Activated naive CD4-positive, alpha-beta T cell treated with Interleukin-2 at 50 U/mL for 16 hours (primary cell): ENCODE measurements at places on chromosomes 2 and 18.
A peak's percentile ranks its signal among the peaks of the same experiment; 100 is the strongest.

DNA sequence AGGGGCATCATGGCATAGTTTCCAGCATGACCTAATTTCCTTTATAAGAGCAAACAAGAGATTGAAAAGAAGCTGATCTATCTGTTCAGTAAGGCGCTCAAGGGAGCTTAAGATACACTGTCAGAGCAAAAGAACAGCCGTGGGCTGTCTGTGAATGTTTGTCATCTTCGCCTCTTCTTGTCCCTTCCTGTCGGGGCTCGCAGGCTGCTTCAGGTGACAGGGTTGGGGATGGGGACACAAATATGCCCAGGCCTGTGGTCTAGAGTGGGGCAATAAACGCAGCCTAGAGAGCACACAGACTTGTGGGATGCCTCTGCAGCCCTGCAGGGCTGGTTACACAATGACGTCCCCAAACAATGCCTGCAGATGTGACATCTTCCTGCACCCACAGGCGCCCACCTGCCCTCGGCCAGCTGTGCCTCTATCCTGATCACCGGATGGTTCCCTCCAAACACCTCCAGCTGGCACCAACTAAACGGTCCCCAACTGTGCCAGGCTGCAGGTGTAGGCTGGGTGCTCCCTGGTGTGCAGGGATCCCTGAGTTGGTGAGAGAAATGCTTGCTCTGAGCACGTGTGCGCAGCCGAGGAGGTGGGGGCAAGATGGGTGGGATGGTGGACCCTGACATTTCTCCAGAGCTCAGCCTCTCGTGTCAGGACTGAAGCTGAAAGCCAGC, 72.8 kb downstream of the EDAR start:
- no peak for DNase-seq

GRCh38 chr2:236863729-236864126, 222.0 kb upstream of the COPS8 start:
- no peak for DNase-seq

- no peak for DNase-seq
Measured at GRCh38 chr2:64263315-64263714, 119.1 kb upstream of the PELI1 start.

- DNase-seq: no peak
Measured at GRCh38 chr2:10626837-10627236, 62.9 kb downstream of the NOL10 start.

DNA sequence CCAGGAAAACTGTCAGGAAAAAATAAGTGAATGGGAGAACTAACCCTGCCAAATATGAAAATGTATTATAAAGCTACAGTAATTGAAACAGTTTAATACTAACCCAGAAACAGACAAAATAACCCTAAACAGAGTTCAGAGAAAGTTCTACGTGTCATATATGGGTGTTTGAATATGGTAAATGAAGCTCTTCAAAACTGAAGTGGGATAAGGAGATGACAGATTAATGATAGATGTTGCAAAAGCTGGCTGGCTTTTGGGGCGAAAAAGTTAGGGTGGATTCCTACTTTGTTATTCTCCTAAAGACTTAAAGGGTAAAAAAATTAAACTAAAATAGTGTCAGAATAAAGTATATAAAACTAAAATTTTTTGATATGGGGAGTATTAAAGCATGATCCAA, 101.8 kb upstream of the ARL5A start:
- DNase-seq: no peak

GRCh38 chr2:32627441-32627813, 423 bp upstream of the TTC27 start:
- peak; percentile 37 for DNase-seq

DNA sequence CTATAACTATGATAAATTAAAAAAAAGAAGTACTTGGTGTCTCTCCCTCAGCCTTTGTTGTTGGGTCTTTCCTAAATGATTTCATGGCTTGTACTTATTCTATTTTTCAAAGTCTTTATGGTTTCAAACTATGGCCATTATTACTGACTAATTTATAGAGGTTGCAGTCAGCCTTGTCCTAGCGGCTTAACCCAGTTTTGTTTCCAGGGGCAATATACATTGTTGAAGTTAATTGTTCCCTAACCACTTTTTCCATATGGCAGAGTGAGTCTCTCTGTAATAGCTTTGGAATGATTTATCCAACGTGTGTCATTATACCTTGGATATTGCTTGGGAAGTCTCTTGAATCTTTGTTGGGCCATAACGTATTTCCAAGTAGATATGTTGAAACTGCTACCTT, 408.8 kb downstream of the HRH4 start:
- DNase-seq: no peak

- DNase-seq: no peak
Measured at GRCh38 chr2:3143602-3144001, 234.0 kb downstream of the EIPR1 start.

GRCh38 chr2:120227111-120227991, 4.2 kb upstream of the TMEM185B start:
- DNase-seq: peak; percentile 19

DNA sequence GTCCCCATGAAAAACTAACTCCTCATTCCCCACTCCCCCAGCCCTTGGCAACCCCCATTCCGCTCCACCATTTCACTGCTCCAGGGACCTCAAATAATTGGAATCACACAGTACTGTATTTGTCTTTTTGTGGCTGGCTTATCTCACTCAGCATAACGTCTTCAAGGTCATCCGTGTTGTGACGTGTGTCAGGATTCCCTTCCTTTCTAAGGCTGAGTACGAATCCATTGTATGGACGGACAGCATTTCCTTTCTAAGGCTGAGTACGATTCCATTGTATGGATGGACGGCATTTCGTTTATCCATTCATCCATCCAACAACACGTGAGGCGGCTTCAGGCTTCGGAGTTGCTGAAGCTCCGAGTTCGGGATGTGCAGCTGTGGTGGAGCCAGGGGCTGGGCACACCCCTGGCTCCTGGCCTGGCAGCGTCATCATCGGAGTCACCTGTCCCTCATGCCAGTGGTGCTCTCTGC, 1.2 kb upstream of the ASB1 start:
- no peak for DNase-seq

DNA sequence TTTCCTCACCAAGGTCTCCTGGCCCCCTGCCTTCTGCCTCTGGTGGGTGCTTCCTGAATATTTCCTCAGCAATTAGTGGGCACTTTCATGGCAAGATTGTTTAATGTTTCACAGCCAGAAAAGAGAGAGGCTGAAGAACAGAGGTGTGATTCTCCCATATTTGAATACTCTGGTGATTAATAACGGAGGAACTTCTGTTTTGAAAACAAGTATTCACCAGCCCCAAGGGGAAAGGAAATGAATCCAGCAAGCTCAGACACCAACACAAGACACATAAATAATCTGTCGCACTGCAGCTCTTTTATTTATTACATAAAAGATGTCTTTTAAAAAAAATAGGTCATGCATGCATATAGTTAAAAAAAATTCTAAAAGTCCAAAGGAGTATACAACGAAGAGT, 57.7 kb downstream of the MRPL35 start:
- no peak for DNase-seq

- no peak for DNase-seq
Measured at GRCh38 chr2:101696272-101697123, 1.0 kb upstream of the MAP4K4 start.

- DNase-seq: no peak
Measured at GRCh38 chr2:150846691-150847090, 359.2 kb upstream of the RND3 start.

DNA sequence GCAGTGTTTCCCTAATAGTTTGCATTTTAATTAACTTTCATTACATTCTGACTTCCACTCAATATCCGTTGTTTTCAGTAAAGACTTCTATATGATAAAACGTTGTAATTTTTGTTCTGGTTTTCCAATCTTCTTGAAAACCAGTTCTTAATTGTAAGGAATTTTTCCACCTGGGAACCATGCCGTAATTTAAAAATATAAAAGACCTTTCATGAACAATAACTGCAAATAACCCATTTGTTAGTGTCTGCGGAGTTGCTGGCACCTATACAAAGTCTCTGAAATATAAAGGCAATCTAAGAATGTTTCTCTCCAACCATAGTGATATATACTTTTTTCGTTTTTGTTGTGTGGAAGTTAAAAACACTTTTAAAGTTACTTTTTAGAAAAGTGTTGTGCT, 7.7 kb upstream of the SATB2 start:
- no peak for DNase-seq

- no peak for DNase-seq
Measured at GRCh38 chr2:22694856-22695255, 690.1 kb upstream of the KLHL29 start.

DNA sequence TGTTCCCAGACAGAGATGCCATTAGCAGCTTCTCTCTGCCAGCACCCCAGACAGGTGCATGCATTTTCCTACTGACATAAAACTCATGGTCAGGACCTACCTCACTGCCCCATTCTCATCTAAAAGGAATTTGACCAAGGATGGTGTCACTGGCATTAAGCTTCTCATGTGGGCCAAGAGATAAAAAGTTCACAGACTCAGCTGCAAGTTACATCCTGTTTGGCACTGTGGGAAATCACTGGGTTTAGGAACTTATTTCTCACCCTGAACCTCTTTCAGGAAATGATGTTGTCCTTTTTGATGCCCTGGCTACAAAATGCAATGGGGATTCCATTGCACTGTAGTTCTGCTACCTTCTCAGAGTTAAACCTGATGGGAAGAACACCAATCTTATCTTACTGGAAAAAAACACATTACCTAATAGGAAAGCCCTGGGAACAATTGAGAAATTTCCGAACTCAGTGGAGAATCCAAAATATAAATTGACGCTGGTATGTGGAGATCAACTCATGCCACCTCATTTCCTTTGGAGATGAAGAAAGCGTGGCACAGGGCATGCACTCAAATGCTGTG, 252.1 kb upstream of the COPS8 start:
- no peak for DNase-seq

- DNase-seq: peak; percentile 36
Measured at GRCh38 chr2:55311444-55311870, 42.4 kb upstream of the MTIF2 start.

DNA sequence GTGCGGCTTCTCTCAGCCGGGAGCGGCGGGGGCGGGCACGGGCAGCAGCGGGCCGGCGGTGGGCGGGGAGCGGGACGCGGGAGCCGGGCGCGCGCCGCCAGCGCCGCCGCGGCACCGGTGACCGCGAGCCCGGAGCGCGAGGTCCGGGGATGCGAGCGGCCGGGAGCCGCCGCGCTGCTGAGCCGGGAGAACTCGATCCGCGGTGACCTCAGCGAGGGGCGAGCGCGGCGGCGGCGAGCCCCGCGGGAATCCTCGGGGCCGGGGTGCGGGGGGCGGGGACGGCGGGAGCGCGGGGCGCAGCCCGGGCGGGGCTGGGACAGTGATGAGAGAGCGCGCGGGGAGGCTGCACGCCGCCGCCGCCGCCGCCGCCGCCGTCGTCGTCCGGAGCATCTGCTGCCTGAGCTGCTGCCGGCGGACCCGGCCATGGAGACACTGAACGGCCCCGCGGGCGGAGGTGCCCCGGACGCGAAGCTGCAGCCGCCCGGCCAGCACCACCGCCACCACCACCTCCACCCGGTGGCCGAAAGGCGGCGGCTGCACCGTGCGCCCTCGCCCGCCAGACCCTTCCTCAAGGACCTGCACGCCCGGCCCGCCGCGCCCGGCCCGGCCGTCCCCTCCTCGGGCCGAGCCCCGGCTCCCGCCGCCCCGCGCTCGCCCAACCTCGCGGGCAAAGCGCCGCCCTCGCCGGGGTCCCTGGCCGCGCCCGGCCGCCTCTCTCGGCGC, at the start of gene MTCL1:
TSS of gene MTCL1 (plus strand) at position 319 of the 723 bp plus-strand sequence. CDS start at position 424, 105 bp downstream.
- DNase-seq: peak; percentile 27

DNA sequence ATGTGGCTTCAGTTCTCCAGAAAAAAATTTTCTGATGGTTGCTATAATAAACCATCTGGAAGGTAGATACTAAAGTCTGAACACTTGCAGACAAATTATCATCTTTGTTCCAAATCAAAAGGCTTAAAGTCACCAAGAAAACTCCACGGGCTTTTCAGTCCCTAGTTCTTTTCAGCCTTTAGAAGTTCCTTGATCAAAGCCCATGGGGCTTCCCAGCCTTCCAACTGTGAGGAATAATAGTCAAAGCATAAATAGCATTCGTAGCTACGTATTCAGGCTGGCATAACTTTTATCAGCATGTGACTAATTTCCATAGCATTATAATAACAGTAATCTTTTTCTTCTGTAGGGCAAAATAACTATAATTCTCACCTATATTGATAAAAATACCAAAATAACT, 13.9 kb downstream of the SCG2 start:
- DNase-seq: no peak

DNA sequence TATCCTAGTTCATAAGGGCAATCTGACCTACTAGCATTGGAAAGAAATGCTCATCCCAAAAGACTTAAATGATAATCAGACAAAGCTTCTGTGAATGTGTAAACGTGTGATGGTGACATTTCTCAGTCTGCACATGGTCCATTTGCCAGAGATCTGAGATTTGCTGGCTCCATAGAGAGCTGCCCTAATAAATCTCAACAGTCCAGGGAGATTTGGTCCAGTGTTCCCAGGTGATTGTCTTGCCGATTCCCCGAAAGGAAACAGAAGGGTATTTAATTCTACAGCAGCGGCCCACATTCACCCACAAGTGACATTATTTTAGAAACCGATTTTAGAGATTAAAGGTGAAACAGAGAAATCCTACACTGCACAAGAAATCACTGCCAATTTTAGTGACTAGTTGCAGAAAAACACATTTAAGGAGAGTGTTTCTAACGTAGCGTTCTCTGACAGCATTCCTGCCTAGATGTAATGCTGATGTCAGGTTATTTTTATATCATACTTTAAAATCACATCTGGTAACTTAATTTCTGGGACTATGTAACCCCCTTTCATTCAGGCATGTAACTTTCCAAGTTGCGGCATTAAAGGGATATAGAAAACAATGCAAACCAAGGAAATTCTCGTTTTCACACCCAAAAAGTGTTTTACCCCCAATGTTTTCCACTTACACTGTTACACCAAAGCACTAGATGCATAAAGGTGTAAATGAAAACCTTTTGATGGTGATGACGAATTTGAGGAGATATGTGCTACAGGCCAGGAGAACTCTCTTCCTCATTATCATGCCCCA, 231.9 kb upstream of the FN1 start:
- no peak for DNase-seq

- no peak for DNase-seq
Measured at GRCh38 chr2:66305718-66306117, 129.2 kb upstream of the MEIS1 start.

DNA sequence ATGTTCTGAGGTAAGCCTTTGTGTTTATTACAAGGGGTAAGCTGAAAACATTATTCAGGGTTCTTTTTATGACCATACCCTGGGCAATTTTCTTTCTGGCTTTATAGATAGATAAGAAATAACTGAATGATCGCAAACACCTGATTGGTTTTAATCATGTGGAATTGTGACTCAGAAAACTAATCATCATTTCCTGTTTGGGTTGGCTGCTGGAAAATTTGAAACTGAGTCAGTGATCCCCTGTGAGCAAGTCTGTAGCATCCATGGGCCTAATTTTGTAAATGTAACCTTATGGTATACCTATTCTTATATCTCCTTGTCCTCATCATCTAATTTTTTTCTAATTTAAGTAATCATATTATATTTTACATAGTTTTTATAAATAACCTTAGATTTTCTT, 34.3 kb downstream of the CCDC68 start:
- DNase-seq: no peak

GRCh38 chr18:44750774-44751173, 70.1 kb downstream of the SETBP1 start:
- no peak for DNase-seq
